ENCODE measurements at places on chromosomes 7 and 10.
A peak's percentile ranks its signal among the peaks of the same experiment; 100 is the strongest.

DNA sequence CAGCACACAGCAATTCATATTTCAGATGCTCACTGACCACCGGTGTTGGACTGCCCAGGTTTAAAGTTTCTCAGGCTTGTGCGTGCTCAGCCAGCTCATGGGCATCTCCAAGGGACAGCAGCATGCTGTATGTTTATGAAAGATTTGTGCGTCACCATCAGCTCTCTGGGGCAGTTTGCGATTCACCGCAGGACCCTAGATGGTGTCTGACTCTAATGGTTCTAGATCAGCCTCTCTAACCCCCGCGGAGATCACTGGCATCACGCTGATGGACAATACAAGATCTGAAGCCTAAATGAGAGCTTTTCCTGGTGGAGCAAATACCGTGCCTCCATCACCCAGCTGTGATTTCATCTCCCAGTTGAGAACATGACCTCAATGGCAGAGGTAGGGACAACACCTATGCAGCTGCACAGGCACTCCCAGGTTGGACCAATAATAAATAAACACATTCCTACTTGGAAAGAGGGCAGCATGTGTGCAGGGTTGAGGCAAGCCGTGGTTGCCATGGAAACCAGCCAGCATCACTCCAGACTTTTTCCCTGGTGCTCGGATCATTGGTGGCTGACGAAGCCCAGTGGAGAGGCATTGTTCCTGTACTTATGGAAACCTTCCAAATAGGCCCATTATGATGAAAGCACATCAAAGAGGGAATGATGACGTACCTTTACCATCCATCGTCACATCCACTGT is 253.6 kb downstream of the KCNMA1 start:
- no peak overlapping the region for H3K27ac ChIP-seq
- H3K27me3 ChIP-seq: no peaks in the 10 kb centered on the region
- H3K4me1 ChIP-seq: no peaks in the 10 kb centered on the region
- no peaks in the 10 kb centered on the region for H3K36me3 ChIP-seq
- no peak for DNase-seq

DNA sequence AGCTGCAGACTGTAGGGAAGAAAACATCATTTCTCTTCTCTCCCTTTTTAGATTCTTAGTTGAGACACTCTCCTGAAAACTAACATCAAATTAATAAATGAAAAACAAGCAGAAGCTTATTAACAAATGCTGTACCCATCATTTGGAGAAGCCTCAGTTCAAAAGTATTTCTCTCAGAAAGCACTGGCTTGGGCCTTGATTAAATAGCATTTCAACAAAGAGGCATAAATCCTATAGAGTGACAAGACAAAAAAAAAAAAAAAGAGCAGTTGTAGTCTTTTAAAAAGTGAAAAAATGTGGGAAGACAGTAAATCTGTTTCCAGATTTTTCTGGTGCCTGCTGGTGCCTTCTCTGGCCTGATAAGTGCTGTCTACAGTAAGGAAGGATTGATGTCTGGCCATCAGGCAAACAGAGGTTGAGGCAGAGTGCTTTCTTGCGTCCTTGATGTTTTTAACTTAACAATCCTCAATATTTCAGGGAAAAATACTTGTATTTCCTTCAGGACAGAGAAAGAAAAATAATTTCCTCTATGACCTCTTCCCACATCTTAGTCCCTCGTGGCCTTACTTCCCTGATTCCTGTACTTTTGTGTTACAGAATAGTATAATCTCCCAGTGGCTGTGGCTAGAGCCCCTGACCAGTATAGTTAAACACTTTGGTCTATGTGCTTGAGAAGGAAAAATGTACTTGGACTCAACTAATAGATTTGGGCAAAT is 300.5 kb downstream of the HGF start:
- DNase-seq: no peak
- H3K4me3 ChIP-seq: no peak overlapping the region
- H3K27me3 ChIP-seq: no peaks in the 10 kb centered on the region
- H3K36me3 ChIP-seq: no peaks in the 10 kb centered on the region

GRCh38 chr10:90269699-90270098 is 568.3 kb downstream of the KIF20B start:
- no peaks in the 10 kb centered on the region for H3K27me3 ChIP-seq
- DNase-seq: no peak
- no peaks in the 10 kb centered on the region for H3K36me3 ChIP-seq

DNA sequence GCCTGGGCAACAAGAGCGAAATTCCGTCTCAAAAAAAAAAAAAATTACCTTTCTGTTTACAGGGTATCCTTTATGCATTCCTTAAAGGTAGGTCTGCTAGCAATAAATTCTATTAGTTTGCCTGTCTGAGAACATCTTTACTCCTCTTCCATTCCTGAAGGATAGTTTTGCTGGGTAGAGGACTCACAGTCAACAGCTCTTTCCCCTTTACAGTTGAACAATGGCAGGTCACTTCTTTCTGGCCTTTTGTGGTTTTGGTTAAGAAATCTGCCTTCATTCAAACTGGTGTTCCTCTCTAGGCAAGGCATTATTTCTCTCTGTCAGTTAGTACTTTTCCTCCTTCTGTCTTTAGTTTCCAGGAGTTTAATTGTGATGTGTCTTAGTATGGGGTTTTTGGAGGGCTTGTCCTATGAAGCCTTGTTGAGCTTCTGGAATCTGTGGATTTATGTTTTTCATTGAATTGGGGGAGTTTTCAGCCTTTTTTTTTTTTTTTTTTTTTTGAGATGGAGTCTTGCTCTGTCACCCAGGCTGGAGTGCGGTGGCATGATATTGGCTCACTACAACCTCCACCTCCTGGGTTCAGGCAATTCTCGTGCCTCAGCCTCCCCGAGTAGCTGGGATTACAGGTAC is 4.8 kb upstream of the DNAAF5 start:
- no peaks in the 10 kb centered on the region for H3K4me1 ChIP-seq
- no peaks in the 10 kb centered on the region for H3K27me3 ChIP-seq
- no peak overlapping the region for H3K4me3 ChIP-seq
- H3K36me3 ChIP-seq: peaks cover 19% of the 10 kb centered on the region

- no peak for DNase-seq
- H3K4me3 ChIP-seq: no peak overlapping the region
- H3K36me3 ChIP-seq: no peaks in the 10 kb centered on the region
- H3K4me1 ChIP-seq: peaks cover 4% of the 10 kb centered on the region
- H3K27ac ChIP-seq: no peak overlapping the region
These were observed 54.7 kb upstream of the TNS3 start for GRCh38 chr7:47636433-47637175.

DNA sequence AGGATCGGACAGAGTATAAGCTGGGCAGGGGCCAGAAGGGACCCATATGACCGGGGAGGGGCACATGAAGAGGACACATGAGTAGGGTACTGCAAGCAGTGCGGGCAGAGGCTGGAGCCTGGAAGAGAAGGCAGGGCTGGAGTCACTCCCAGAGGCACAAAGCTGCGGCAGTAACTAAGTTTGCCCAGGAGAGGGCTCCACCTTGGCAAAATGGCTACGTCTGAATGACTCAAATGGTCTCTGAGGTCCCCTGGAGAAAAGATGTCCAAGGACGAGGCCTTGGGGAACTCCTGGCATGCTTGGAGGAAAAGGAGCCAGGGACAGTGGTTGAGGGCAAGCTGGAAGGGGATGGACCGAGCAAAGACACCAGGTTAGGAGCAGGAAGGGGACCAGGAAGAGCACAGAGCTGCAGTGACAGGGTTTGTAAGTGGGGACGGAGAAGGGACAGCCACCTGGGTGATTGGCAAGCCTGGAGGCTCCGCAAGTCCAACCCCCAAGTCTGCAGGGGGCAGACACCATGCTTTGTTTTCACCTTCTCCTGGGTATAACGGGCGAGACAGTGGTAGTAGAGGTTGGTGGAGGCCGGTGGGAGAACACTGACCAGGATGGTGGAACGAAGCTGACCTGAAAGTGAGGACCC is 43.1 kb upstream of the LBX1 start:
- H3K27ac ChIP-seq: no peak overlapping the region
- DNase-seq: peak; percentile 30
- H3K36me3 ChIP-seq: no peaks in the 10 kb centered on the region
- no peak overlapping the region for H3K4me3 ChIP-seq
- H3K27me3 ChIP-seq: peaks cover 30% of the 10 kb centered on the region

DNA sequence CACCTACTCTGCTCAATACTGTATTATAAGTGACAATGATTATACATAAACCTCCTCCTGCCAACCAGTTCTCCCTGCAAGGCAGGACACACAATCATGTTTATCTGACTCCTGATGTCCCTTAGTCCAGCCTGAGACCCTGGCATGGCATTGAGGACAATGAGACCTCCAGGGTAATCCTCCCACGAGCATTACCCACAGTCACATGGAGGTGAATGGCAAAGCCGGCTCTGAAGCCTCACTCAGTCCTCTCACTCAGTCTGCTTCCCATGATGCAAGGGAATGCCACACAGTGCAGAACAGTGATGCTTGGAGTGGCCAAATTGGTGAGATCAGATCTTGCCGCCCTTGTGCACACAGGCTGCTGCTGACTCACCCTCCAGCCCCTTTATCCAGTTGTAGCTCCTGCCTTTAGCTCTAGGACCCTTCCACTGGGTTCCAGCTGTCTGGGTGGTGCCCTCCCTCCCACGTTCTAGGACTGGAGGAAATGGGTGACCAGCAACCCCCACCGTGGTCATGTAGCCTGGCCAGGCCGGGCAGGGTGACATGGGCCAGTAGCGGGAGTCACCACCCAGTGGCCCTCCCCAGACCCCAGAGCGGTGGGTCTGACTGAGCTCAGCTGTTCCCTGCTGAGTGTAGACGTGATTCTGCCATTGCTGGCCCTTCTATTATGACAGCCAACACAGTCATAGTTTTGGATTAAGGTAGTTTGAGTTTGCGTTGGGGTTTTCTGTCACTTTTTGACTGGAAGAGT is 5.5 kb upstream of the ADCY1 start:
- no peaks in the 10 kb centered on the region for H3K36me3 ChIP-seq
- no peak overlapping the region for H3K27ac ChIP-seq
- H3K4me3 ChIP-seq: no peak overlapping the region
- no peak for DNase-seq

DNA sequence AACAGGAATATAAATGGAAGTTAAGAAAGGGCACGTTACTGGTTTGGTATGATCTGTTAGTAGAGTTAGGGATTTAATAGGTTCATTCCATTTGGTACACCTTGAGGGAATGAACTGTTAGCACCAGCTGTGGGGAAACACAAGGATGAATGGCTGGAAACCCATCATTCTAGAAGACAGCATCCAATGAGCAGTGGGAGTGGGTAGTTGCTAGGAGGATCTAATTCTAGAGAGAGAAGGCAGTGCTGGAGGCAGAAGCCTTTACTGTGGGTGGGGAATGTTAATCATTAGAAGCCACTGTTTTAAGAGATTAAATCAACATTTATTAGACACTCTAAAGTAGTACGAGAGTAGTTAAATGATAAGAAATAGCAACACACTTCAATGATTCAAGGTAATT is 15.5 kb upstream of the GPR15LG start:
- H3K4me1 ChIP-seq: peaks cover 7% of the 10 kb centered on the region
- DNase-seq: no peak

GRCh38 chr7:30027065-30027456 is 559 bp upstream of the FKBP14 start:
- H3K27me3 ChIP-seq: no peaks in the 10 kb centered on the region
- H3K27ac ChIP-seq: peak overlapping the region; percentile 74
- peak; percentile 67 for DNase-seq
- H3K4me1 ChIP-seq: peaks cover 3% of the 10 kb centered on the region

- no peaks in the 10 kb centered on the region for H3K27me3 ChIP-seq
- H3K4me1 ChIP-seq: no peaks in the 10 kb centered on the region
- peak; percentile 19 for DNase-seq
- H3K36me3 ChIP-seq: no peaks in the 10 kb centered on the region
These were observed 814.6 kb upstream of the AUTS2 start for GRCh38 chr7:68783684-68784083.

DNA sequence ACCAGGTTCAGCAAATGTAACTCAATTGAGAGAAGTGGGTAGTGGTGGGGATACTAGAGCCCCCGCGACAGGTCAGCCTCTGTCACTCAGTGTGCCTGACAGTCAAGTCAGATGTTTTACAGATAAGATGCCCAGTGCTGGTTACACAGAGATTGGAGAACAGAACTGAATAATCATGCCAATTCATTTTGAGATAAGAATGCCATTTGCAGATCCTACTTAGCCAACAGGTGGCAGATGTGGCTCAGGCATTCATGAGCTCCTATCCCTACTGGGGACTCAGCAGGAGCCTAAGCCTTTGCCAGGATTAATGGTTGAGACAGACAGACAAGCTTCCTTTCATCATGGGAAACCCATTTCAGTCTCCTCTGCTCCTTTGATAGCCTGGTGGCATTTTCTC is 137.8 kb downstream of the MAPK8 start:
- no peak for DNase-seq
- peaks cover 2% of the 10 kb centered on the region for H3K4me1 ChIP-seq
- no peak overlapping the region for H3K4me3 ChIP-seq

- H3K36me3 ChIP-seq: no peaks in the 10 kb centered on the region
- no peak for DNase-seq
- H3K27me3 ChIP-seq: no peaks in the 10 kb centered on the region
These were observed 68.0 kb upstream of the PCDH15 start for GRCh38 chr10:54869022-54869421.

GRCh38 chr10:3655528-3655927 is 129.5 kb downstream of the KLF6 start:
- no peaks in the 10 kb centered on the region for H3K4me1 ChIP-seq
- no peak overlapping the region for H3K4me3 ChIP-seq
- H3K36me3 ChIP-seq: no peaks in the 10 kb centered on the region
- no peaks in the 10 kb centered on the region for H3K27me3 ChIP-seq

- no peak for DNase-seq
- H3K4me1 ChIP-seq: peaks cover 6% of the 10 kb centered on the region
- no peaks in the 10 kb centered on the region for H3K27me3 ChIP-seq
- no peaks in the 10 kb centered on the region for H3K36me3 ChIP-seq
These were observed 55.2 kb downstream of the GSAP start for GRCh38 chr7:77360969-77361368.

- no peaks in the 10 kb centered on the region for H3K36me3 ChIP-seq
- peaks cover 14% of the 10 kb centered on the region for H3K27me3 ChIP-seq
- no peaks in the 10 kb centered on the region for H3K4me1 ChIP-seq
- H3K27ac ChIP-seq: no peak overlapping the region
- no peak overlapping the region for H3K4me3 ChIP-seq
These were observed 4.9 kb downstream of the RADIL start for GRCh38 chr7:4878336-4879335.

DNA sequence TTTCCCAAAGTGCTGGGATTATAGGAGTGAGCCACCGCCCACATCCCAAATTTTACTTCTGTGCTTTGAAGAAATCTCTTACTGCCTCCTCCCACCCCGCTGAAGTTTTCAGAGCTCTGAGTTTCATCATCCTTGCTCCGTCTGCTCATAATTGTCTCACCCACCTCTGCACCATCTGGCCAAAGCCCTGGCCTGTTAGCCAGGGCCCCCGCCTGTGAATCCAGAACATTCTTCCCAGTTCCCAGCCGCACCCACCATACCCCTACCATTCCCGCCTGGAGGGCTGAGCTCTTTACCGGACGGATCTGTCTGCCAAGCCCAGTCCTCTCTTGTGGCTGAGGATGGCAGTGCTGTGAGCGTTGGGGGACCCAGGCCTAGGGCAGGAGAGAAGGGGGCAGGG is 14.5 kb downstream of the SSC4D start:
- no peaks in the 10 kb centered on the region for H3K36me3 ChIP-seq
- no peak overlapping the region for H3K4me3 ChIP-seq
- DNase-seq: no peak
- no peak overlapping the region for H3K27ac ChIP-seq
- no peaks in the 10 kb centered on the region for H3K27me3 ChIP-seq

Measured in large intestine (tissue), 12 donors.